Choroid plexus epithelial cell (primary cell): ENCODE measurements at places on chromosomes 13 and 19.

DNA sequence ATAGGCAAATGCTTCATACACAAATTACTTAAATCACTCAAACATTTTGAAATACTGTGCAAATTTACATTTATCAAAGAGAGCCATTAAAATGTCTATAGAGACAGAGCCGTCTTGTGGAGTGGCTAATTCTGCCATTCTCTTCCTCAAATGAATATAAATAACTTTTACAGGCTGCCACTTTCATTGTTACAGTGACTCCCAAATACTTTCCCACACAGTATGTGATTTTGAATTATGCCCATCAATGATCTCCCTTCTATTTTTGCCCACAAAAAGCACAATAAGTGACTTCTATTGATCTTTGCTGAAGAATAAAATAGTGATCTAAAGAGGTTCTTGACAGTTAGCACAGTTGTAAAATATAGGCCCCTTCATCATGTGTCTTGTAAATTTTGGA is 1244.9 kb downstream of the PCDH17 start:
- DNase-seq, result no peak

- peak; percentile 46 for DNase-seq
Observed at GRCh38 chr13:92806215-92806614, 420.4 kb upstream of the GPC6 start.

- DNase-seq, result no peak
Observed at GRCh38 chr19:38892841-38893240, 6.6 kb downstream of the SIRT2 start.

DNA sequence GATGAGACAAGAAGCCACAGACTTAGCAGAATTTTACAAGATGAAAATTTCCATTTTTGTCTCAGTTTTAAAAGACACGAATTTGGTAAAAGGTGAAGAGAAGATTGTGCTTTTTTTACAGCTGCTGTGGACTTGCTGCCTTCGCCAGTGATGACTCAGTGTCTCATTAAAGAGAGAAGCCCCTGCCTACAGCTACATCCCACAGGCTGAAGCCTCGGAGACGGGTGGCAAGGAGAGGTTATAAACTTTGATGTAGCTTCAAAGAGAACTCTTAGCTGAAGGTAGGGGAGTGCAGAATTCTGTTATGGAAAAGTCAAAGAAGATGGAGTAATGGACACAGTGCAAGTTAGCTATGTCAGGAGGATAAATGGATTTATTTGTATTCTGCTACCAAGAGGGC is 683.4 kb upstream of the ARGLU1 start:
- DNase-seq, result no peak

DNA sequence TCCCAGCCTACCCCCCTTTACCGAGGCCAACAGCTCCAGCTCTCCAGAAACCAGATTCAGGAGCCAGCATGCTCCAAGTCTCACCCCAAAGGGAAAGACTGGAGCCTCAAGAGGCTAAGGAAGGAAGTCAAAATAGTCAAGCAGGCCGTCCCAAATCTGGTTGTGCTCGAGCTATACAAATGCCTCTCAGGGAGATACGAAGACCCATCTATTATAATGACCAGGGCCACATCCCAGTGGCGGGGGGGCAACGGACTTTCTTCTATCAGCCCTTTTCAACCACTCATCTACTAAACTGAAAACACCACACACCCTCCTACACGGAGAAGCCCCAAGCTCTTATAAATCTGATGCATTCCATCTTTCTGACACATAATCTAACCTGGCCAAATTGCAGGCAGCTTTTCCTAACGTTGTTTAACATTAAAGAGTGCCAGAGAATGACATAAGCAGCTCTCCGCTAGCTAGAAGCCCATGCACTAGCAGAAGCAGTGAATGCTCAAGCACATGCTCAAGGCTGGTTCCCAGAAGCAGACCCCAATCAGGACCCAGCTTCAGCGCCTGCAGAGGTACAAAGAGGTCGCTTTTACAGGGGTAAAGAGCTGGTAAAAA is 104.6 kb upstream of the ZNF98 start:
- no peak for DNase-seq

GRCh38 chr13:94050039-94050438 is 429.4 kb downstream of the DCT start:
- no peak for DNase-seq

DNA sequence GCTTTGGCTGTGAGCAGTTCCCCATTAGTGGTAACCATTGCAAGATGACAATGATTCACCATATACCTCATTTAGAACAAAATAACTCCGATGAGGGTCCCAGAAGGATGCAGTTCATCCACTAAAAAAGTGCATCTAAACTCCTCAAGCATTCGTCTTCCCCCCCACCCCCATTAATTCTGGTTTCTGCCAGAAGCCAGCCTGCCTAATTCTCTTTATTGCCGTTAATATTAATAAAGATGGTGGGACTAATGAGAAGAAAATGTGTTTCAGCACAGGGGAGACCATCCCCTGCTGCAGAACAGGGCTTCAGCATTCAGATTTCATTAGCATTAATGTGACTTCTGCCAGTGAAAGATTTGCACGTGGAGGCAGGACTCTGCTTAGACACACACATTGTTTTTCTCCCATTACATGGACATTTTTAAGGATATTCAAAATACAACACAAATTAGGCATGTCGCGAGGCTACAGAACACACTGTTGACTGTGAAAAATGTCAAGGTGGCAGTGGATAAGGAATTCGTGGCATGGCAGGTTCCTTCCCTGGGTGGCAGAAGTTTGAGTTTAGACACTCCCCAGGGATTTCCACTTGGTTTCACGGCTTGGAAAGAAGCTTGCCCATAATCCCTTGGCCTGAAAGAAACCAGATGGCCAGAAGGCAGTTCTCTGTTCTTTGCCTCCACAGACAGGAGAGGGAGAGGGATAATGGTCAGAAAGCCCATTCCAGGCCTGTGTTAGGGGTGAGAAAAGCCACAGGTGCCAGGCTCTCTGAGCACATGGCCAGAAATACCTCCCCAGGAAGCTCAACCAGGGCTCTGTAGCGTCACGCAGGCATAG is 236.5 kb downstream of the FOXO1 start:
- no peak for DNase-seq
